ENCODE measurements at places on chromosomes 1 and 21.

GRCh38 chr21:17901458-17902079 lies 82.4 kb upstream of the C21orf91 start:
- no peak for DNase-seq

GRCh38 chr1:18108299-18109057 lies 880 bp downstream of the IGSF21 start:
- DNase-seq, result no peak

- DNase-seq, result no peak
These were observed 103.9 kb upstream of the DUSP10 start for GRCh38 chr1:221845650-221846371.

- no peak for DNase-seq
These were observed 349.4 kb downstream of the DUSP10 start for GRCh38 chr1:221392453-221392852.

DNA sequence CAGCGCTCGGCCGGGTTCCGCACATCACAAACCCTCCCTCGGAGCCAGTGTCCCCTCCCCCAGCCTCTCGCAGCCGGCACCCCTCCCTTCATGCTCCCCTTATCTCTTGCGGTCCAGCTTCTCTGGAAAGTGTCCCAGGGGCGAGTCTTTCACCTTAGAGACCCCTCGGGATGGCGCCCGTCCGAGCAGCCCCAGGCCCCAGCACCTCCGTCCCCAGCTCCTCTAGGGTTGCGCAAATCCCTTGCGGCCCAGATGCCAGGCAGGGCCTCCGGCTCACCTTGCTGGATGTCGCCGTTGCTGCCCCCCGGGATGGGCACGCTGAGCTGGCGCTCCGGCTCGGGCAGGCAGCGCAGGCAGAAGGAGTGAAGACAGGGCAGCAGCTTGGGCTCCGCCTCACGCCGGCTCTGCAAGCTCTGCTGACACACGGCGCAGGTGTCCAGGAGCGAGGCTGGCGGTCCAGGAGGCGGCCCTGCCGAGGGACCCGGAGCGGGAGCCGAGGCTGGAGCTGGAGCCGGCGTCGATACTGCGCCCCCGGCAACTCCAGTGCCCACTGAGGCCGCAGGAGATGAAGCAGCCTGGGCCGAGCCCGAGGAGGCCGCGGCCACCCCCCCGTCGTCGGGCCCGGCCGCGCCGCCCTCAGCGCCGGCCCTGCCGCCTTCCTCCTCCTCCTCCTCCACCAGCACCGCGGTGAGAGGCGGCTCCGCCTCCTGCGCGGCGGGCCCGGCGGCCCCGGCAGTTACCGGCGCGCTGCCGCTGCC lies 550 bp downstream of the TRIM33 start:
- peak; percentile 22 for DNase-seq
